T-cell (primary cell): ENCODE measurements at places on chromosomes 12 and 14. TPM values are rescaled to one million over a fixed set of nuclear protein-coding genes. Genes with fewer than 3 reads are reported as not detected.

- DNase-seq: no peak
These were observed 217.4 kb downstream of the ZFP36L1 start for GRCh38 chr14:68575426-68575825.

EPYC gene
- not detected for total RNA-seq

- DNase-seq: no peak
These were observed 7.2 kb upstream of the C1R start for GRCh38 chr12:7099290-7099996.

DNA sequence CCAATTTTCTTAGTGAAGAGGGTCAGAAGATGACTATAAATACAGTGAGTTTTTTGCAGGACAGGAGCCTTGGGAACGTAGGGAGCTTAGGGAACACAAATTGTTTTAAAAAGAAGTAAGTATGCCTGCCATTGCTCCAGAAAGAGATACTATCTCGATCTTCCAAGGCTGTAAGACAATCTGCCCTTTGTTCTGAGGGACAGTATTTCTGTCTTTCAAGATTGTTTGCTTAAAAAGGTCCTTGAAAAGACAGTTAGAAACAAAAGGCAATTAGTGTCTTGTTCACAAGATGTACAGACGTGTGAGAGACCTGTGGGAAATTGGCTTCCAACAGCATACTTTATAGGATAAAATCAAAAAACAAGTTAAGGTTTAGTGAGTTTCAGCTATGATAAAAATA, 321.2 kb upstream of the FAR2 start:
- no peak for DNase-seq

DNA sequence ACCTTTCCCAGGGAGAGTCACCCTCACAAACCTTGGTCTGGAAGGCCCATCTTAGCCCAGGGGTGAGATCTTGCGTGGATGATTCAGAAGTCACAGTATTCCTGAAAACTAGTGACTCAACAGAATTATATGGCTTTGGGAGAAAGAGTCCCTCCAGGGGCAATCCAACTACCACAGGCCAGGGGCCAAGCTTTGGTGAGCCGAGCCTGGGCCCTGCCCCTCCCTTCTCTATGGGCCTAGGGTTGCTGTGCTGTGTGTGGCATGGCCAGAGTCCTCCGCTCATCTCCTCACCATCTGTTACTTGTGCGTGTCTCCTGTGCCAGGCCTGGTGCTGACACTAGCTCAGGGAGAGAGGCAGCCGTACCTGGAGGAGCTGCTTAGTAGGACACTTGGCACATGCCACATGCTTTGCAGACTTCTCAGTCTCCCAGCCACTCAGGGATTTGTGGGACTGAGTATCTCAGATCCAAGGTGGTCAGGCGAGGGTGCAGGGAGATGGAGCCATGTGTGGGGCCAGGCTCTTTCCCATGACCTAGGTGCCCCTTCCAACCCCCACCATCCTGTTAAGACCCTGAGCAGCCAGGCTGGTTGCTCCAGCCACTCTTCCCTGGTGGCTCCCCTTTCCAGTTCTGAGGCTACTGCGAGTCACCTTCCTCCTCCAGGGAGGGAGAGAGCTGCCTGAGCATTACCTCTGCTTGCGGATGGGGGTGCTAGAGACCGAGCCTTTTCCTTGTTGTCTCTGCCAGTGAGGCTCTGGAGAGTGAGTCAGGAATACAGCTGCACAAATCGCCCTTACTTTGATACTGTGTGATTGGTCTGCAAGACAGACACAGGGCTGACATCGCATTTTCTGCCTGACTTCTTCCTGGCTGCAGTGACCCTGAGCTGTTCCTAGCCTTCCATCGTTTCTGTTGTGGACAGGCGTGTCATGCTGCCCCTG, 94.1 kb downstream of the SLC25A47 start:
- no peak for DNase-seq

- no peak for DNase-seq
These were observed 255.0 kb downstream of the NAV3 start for GRCh38 chr12:78085542-78086182.

PPP4R4 gene
- 0.54 TPM for total RNA-seq

GRCh38 chr12:2119266-2119665, 66.5 kb downstream of the CACNA1C start:
- no peak for DNase-seq
